WTC11 (cell line): ENCODE measurements at places on chromosomes 6 and 20.

GRCh38 chr6:76451926-76452709 lies 379.7 kb upstream of the IMPG1 start:
- DNase-seq, result no peak

DNA sequence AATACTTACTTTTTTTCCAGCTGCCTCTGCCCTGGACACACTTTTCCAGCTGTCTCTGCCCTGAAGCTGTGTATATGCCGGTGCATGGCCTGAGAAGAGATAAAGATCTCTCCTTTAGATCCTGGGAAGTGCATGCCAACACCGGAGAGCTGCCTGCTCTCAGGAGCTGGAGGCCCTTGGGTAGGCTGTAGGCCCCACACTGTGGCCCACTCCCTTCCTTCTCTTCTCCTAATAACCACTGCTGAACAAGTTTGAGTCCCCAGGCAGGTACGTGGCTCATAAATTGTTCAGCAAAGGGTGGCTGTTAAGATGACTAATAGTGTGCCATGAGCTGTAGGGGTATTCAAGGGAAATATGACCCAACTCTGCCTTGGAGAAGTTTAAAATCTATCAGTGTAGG lies 102.5 kb downstream of the CD24 start:
- DNase-seq, result no peak

DNA sequence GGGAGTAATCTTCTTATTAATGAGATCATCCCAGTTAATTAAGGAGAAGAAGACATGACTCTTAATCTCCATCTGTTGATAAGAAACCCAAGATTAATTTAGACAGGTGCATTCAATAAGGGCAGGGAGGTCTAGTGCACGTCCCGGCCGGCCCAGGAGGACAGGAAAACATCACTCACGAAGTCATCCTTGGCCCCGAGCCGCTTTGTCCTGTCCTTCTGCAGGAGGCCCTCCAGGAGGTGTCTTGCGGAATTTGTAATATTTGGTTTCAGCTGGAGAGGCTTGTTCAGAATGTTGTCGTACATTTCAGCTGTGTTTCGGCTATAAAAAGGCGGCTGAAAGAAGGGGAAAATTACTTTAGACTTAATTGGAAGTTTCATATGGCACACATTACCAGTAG lies 118.4 kb upstream of the SLC2A12 start:
- DNase-seq, result no peak

DNA sequence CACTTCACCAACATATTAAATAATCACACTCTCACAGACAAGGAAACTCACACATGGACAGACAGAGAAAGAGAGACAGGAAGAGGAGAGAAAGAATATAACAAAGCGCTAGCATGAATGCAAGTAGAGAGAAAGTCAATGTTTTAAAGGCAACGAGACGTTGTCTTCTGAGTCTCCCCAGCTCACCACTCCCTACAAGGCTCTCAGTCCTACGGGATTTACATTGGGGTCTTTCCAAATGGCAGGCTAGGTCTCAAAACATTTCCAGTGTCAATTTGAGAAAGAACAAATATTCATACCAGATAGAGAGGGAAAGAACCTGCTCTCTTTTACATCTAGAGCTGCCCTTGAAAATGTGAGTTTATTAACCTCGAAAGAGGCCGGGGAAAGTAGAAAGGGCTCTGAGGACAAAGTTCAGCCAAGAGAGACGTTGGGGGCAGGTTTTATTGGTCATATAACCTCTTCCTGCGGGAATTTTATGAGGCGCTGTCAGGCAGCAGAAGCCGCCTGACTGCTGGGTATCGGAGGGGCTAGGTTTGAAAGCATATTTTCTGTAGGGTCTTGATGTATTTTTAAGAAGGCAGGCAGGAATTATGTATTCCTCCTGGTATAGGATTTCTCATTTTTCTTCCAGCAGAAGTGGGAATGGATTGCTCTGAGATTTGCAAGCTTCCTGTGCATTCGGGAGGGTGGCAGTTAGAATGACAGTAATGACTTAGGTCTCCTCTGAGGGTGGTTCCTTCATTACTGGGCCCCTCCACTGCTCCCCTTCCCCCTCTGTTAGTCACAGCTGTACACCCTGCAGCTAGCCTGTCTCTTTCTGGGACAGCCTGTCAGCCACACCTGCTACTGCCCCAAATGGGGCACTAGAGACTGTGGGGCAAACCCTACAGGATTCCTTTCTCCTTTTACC lies 34.4 kb upstream of the KIF16B start:
- DNase-seq, result no peak

- no peak for DNase-seq
These were observed 42.0 kb upstream of the MAP3K4 start for GRCh38 chr6:160949531-160949930.
